ENCODE measurements at places on chromosomes 7 and 10.

GRCh38 chr7:33705333-33705833, 200.0 kb upstream of the BMPER start:
- DNase-seq: no peak

GRCh38 chr7:16646472-16647072, 591 bp downstream of the BZW2 start:
- no peak for DNase-seq

GRCh38 chr10:78410046-78410965, 376.6 kb downstream of the RPS24 start:
- DNase-seq: no peak

- no peak for DNase-seq
Measured at GRCh38 chr10:16653224-16653623, 131.5 kb upstream of the C1QL3 start.

- no peak for DNase-seq
Measured at GRCh38 chr7:26375726-26376174, 84.1 kb downstream of the SNX10 start.

- DNase-seq: no peak
Measured at GRCh38 chr7:94655126-94655847, 646 bp downstream of the SGCE start.

DNA sequence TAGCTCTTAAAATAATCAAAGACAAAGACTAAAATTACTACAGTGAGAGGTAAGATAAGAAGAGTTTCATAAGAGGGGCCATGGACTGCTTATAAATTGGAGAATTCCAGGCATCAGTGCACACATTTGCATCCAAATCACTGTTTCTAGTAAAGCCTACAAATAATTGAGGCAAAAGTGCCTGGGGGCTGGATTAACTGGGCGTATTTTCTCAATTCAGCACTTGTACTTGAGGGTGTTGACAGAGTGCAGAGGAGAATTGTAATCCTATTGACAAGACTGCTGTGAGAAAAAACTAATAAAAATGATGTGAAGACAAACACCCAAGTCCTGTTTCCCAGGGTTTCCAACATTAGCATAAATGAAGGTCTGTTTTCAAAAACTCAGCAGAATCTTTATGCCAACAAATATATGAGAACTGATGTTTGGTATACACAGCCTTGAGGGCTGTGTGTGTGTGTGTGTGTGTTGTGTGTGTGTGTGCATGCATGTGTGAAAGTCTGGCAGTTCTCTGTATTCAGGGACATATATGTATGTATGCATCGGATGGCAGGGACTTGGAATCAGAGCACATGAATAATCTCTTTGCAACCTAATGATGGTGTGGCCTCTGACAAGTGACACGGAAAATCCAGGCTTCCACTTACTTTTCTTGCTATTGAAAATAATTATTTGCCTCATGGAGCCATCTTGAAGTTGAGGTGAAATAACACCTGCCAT, 182.1 kb upstream of the CDC14C start:
- no peak for DNase-seq

DNA sequence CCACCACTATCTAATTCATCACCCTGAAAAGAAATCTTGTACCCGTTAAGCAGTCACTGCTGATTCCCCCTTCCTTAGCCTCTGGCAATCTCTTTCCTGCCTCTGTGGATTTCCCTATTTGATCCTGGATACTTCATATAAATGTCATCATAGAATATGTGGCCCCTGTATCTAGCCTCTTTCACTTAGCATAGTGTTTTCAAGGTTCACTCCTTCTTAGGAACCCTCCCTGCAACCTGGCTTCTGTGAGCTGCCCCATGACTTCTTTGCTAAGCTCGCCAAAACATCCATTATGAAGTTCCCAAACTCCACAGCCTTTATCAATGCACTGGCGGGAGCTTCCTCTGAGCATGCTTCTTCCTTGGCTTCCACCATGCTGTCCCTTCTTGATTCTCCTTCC, 70.8 kb upstream of the PDZD8 start:
- DNase-seq: no peak

GRCh38 chr10:133096616-133097269, 9.0 kb downstream of the ADGRA1 start:
- DNase-seq: no peak

GRCh38 chr10:104450954-104451353, 97.3 kb downstream of the CFAP58 start:
- DNase-seq: no peak

GRCh38 chr7:63899691-63900393, 98.8 kb upstream of the ZNF722 start:
- DNase-seq: no peak

GRCh38 chr10:117612113-117612512, 69.6 kb downstream of the EMX2 start:
- no peak for DNase-seq

Data from cortex of kidney (tissue), 1 donor.